ENCODE measurements at places on chromosomes 3 and 15. TPM values are rescaled to one million over a fixed set of nuclear protein-coding genes. Genes with fewer than 3 reads are reported as not detected.

Gene CA12
- total RNA-seq, result 22.1 TPM

Gene TP63
- not detected for total RNA-seq

Gene ERICH6
- not detected for total RNA-seq

Gene GP9
- not detected for total RNA-seq

Gene CCDC39
- total RNA-seq, result not detected

Gene SPATA12
- not detected for total RNA-seq

DNA sequence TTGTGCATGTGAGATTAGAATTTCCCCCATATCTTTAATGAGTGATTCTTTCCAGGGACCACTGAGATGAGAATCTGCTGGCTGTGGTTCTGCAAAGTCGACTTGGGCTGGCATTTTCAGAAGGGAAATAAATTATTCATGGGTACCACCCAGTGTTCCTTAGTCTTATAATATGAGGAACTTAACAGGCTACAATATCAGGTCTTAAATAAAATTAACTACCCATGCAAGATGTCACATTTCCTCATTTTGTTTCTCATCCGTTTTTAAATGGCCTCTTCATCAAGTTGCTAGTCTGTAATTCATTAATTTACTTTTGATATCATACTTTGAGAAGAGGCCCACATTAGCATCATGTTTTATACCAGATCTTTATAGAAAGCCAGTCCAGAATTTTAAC, 58.3 kb upstream of the SKOR1 start:
- H3K4me1 ChIP-seq, result no peaks in the 10 kb centered on the region
- H3K27me3 ChIP-seq, result no peaks in the 10 kb centered on the region
- no peak overlapping the region for H3K4me3 ChIP-seq
- H3K36me3 ChIP-seq, result no peaks in the 10 kb centered on the region

DNA sequence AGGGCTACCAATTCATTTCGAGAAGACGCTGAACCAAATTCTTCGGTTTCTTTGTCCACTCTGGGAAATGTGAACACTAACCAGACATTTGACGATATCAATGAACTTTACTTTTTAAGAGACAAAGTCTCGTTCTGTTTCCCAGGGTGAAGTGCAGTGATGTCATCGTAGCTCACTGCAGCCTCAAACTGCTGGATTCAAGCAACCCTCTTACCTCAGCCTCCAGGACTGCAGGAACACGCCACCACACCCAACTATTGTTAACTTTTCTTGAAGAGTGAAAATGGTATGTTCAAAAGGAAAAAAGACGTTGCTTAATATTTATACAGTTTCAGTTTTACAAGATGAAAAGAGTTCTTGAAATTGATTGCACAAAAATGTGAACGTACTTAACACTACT, 30.6 kb downstream of the MB21D2 start:
- no peaks in the 10 kb centered on the region for H3K36me3 ChIP-seq
- no peak overlapping the region for H3K4me3 ChIP-seq
- H3K27me3 ChIP-seq, result no peaks in the 10 kb centered on the region
- no peak for DNase-seq

DNA sequence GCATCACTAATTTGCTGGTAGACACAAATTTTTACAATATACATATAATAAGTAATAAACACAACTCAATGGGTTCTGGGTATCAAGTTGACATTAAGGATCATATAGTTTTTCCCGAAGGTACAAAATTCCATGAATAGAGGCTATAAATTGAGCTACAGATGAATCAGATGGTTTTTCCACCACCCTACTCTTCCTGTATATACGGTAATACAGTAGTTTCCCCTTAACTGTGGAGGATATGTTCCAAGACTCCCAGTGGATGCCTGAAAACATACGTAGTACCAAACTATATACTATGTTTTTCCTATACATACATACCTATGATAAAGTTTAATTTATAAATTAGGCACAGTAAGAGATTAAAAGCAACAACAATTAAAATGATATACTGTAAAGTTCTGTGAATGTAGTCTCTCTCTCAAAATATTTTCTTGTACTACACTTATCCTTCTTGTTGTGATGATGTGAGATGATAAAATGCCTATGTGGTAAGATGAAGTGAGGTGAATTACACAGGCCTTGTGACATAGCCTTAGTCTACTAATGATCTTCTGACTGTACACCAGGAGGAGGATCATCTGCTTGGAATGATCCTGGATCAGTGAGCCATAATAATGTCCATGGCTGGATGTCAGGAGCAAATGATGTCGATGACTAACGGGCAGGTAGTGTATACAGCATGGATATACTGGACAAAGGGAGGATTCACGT, 116.7 kb downstream of the NR1I2 start:
- H3K27ac ChIP-seq, result no peak overlapping the region
- no peaks in the 10 kb centered on the region for H3K36me3 ChIP-seq
- no peaks in the 10 kb centered on the region for H3K27me3 ChIP-seq

DNA sequence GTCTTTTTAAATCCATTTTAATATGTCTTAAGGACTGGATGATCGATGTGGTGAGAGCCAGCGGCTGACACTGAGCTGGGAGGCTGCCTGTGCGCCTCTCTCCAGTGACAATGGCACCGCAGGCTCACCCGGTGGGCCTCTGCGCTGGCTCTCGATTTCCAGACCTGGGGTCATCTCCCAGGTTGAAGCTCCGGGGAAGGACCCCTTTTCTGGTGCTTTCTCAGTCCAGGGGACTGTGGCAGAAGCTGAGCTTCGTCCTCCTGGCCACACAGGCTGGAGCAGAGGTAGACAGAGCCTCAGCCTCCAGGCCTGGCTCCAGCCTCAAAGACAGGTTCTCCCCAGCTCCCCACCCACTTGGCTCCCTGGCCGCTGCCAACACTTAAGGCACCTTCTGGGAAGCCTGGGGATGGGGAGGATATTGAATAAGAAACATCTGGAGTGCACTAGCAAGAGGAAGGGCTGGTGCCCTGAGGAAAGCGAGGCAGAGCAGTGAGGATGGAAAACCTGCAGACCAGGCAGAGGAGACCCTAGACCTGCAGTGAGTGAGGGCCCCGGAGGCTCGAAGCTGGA, 154.2 kb upstream of the SMAD3 start:
- no peaks in the 10 kb centered on the region for H3K27me3 ChIP-seq
- DNase-seq, result no peak

GRCh38 chr3:125316949-125317348, 58.2 kb downstream of the ZNF148 start:
- no peaks in the 10 kb centered on the region for H3K27me3 ChIP-seq
- DNase-seq, result no peak
- no peak overlapping the region for H3K27ac ChIP-seq
- no peak overlapping the region for H3K4me3 ChIP-seq

- no peaks in the 10 kb centered on the region for H3K27me3 ChIP-seq
- no peak overlapping the region for H3K27ac ChIP-seq
- peaks cover 7% of the 10 kb centered on the region for H3K4me1 ChIP-seq
- no peaks in the 10 kb centered on the region for H3K36me3 ChIP-seq
Measured at GRCh38 chr3:157441102-157441624, 4.5 kb downstream of the PTX3 start.

GRCh38 chr3:161025911-161026310, 79.2 kb downstream of the B3GALNT1 start:
- H3K4me3 ChIP-seq, result no peak overlapping the region
- no peaks in the 10 kb centered on the region for H3K36me3 ChIP-seq
- no peak for DNase-seq
- H3K27me3 ChIP-seq, result no peaks in the 10 kb centered on the region
- H3K27ac ChIP-seq, result no peak overlapping the region
- H3K4me1 ChIP-seq, result no peaks in the 10 kb centered on the region

DNA sequence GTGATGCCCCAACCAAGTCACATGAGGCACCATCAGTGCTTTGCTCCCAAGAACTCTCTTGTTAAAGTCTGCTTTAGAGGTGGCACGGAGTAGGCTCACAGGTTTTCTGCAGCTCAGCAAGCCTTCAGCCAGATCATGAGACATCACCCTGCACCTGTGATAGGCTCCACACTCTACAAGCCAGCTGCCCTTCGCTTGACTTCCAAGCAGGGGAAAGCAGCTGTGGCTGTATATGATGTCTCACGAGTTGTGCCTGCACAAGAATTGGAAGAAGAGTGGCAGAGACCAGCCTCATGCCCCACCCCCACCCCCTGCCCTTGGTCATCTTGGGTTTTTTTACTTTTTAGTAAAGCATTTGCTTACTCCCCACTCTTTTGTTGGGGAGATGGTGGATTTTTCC, 22.5 kb downstream of the MRPS11 start:
- H3K27me3 ChIP-seq, result no peaks in the 10 kb centered on the region
- no peak overlapping the region for H3K27ac ChIP-seq
- no peaks in the 10 kb centered on the region for H3K36me3 ChIP-seq
- no peak overlapping the region for H3K4me3 ChIP-seq
- no peak for DNase-seq
- no peaks in the 10 kb centered on the region for H3K4me1 ChIP-seq

DNA sequence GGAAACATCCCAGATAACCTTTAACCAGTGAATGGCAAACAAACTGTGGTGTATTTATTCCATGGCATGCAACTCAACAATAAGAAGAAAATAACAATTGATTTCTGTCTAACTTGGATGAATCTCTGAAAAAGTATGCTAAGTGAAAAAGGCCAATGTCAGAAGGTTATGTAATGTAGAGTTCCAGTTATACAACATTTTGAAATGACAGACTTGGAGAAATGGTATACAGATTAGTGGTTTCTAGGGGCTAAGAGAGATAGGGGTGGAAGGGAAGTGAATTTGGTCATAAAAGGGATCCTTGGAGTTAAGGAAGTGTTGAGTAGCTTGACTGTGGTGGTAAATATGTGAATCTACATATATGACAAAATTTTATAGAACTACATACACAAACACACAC, 269.4 kb upstream of the SUCLG2 start:
- H3K36me3 ChIP-seq, result no peaks in the 10 kb centered on the region
- no peaks in the 10 kb centered on the region for H3K4me1 ChIP-seq
- H3K4me3 ChIP-seq, result no peak overlapping the region
- H3K27ac ChIP-seq, result no peak overlapping the region
- no peaks in the 10 kb centered on the region for H3K27me3 ChIP-seq

- no peaks in the 10 kb centered on the region for H3K27me3 ChIP-seq
- no peak overlapping the region for H3K27ac ChIP-seq
- no peaks in the 10 kb centered on the region for H3K4me1 ChIP-seq
- H3K36me3 ChIP-seq, result no peaks in the 10 kb centered on the region
Measured at GRCh38 chr3:120161902-120162301, 67.7 kb upstream of the GSK3B start.

GRCh38 chr3:189308608-189309007, 136.8 kb downstream of the TPRG1 start:
- DNase-seq, result no peak
- H3K4me1 ChIP-seq, result peaks cover 16% of the 10 kb centered on the region
- H3K4me3 ChIP-seq, result no peak overlapping the region
- no peaks in the 10 kb centered on the region for H3K27me3 ChIP-seq

DNA sequence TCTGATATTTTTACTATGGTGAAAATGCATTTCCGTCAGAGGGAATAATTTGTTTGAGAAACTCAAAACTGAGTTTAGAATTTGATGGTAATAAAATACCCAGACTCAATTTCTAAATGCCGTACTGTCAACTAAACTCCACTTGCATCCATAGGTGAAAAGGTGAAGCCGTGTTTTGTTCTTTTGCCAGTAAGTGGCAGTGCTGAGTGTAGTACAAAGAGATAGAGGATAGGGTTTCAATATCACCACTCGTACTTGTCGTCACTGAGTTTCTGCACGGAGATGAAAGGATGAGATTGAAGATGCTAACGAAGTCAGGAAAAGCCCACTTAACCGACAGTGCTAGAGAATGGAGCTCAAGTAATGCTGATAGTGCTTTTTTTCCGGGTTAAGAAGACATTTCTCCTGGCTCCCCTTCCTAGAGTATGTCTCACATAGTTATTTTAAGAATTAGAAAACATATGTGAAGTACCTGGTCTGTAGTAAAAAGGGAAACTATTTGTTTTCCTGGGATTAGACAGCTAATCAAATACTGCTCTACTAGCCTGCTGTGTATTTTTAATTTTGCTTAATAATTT, 345.1 kb downstream of the IL5RA start:
- no peaks in the 10 kb centered on the region for H3K4me1 ChIP-seq
- no peak for DNase-seq
- no peak overlapping the region for H3K4me3 ChIP-seq
- H3K36me3 ChIP-seq, result no peaks in the 10 kb centered on the region
- H3K27me3 ChIP-seq, result no peaks in the 10 kb centered on the region

- no peak for DNase-seq
- no peak overlapping the region for H3K4me3 ChIP-seq
- H3K27me3 ChIP-seq, result no peaks in the 10 kb centered on the region
- H3K36me3 ChIP-seq, result no peaks in the 10 kb centered on the region
Measured at GRCh38 chr3:176959867-176960266, 237.4 kb downstream of the TBL1XR1 start.

DNA sequence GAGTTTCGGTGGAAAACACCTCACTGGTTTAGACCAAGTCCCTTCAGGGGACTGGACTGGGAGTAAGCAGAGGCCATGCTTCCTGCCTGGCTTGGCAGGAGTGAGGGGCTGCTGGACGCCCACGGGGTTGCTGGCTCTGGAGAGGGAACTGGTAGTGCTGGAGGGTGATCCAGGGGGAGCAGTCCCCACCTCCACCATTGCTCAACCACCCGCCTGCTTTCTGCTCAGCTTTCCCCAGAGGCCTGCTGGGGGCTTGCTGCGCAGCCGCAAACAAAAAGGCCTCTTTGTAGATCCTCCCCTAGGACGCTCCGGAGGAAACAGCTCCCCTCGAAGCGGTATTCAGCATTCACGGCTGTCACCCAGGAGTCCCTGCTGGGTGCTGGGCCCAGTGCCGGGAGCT, 33.5 kb downstream of the EBLN2 start:
- no peak overlapping the region for H3K27ac ChIP-seq
- DNase-seq, result no peak
- H3K27me3 ChIP-seq, result no peaks in the 10 kb centered on the region

GRCh38 chr15:36880224-36880912, 220.0 kb downstream of the MEIS2 start:
- no peak overlapping the region for H3K4me3 ChIP-seq
- H3K27ac ChIP-seq, result no peak overlapping the region
- no peaks in the 10 kb centered on the region for H3K27me3 ChIP-seq
- no peaks in the 10 kb centered on the region for H3K36me3 ChIP-seq

DNA sequence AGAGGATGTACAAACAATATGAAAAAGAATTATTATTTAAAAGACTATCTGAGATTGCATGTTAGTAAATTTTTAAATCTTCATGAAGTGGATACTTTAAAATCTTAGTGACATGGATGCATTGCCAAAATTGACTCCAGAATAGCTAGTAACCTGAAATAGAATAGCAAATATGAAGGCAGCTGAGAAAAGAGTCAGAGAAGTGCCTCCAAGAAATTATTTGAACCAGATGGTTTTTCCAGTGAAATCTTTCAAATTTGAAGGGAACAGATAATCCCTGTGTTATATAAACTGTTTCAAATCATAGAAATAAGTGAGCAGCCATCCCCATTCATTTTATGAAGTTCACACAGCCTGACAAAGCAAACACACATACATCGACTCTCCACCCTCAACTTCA, 29.6 kb downstream of the FSIP1 start:
- H3K27ac ChIP-seq, result no peak overlapping the region
- H3K4me1 ChIP-seq, result no peaks in the 10 kb centered on the region
- H3K36me3 ChIP-seq, result no peaks in the 10 kb centered on the region
